ENCODE measurements at places on chromosomes 2 and 18.

DNA sequence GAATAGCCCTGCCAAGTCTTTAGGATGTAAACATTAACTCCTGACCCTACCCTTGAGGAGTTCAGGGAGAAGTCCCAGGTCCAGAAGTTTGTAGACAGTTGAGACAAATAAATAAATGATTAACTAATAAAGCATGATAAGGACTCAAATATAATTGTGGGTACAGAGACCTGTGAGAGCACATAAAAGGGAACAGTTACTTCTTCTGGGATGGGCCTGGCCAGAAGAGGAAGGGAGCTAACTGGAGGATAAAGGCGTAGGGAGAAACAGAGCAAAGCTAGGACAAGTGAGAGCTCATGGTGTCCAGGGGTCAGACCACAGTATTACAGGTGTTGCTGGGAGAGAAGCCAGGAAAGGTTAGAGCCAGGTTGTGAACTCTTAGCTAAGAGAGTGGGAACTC, 3.0 kb downstream of the LCLAT1 start:
- DNase-seq, result no peak

DNA sequence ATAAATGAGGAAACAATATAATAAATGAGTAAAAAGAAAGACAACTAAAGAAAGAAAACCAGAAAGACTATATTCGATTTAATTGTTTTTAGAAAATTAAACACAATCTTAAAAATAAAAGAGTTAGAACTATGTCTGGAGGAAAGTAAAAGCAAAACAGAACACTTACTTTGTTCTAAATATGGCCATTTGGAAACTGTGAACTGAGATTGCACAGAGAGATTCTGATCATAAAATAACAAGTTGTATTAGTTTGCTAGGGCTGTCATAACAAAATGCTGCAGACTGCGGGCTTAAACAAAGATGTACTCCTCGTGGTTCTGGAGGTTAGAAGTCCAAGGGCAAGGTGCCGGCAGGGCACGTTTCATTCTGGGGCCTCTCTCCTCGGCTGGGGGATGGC, 128.1 kb upstream of the AQP4 start:
- DNase-seq, result no peak

DNA sequence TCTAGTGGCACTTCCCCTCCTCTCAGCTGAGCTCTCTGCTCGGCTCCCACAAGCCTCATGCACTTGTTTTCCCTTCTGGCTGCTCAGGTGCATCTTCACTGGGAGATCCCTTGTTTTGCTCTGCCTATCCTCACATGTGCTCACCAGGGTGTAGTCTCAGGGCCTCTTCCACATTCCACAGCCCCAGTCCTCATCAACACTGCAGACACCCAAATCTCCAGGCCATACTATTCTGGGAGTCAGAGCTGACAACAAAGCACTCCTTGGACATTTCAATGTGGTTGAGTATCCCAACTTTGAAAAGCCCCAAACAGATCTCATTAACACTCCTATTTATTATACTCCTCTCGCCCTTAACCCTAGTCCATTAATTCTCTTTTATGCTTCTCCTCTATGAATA, 71.3 kb downstream of the CCDC93 start:
- no peak for DNase-seq

DNA sequence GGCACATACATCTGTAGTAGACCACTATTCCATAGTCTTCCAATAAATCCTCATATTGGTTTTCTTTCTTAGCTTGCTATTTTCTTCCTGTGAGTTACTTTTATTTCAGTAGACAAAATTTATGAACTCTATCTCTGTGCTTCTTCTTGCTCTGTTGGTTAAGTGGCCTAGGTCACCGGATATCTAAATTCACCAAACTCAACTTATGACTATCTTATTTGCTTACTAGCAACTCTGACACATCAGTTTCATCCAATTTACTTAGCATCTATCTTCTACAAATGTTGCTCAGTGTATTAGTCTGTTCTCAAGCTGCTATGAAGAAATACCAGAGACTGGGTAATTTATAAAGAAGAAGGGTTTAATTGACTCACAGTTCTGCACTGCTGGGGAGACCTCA, 432.5 kb upstream of the FSIP2 start:
- no peak for DNase-seq
